CD4-positive, alpha-beta memory T cell (primary cell): ENCODE measurements at places on chromosomes 2 and 18.

DNA sequence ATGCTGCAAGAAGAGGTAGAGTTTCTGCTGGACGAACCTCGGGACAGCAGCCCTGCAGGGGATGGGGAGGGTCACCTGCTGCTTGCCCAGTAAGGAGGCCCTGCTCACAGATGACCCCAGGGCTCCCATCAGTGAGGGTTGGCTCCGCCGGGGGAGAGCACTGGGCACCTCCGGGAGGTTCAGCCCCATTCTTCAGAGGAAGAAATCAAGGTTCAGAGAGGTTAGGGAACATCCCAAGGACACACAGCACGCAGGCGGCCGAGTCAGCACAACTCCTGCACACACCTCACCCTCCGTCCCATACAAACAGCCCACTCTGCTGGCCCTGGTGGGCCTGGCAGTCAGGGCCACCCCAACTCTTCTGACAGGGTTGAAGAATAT, 11.7 kb upstream of the CCDC74B start:
- H3K27me3 ChIP-seq = no peaks in the 10 kb centered on the region
- no peaks in the 10 kb centered on the region for H3K36me3 ChIP-seq
- H3K4me1 ChIP-seq = no peaks in the 10 kb centered on the region
- DNase-seq = no peak
- no peak overlapping the region for H3K27ac ChIP-seq
- H3K4me3 ChIP-seq = no peak overlapping the region

DNA sequence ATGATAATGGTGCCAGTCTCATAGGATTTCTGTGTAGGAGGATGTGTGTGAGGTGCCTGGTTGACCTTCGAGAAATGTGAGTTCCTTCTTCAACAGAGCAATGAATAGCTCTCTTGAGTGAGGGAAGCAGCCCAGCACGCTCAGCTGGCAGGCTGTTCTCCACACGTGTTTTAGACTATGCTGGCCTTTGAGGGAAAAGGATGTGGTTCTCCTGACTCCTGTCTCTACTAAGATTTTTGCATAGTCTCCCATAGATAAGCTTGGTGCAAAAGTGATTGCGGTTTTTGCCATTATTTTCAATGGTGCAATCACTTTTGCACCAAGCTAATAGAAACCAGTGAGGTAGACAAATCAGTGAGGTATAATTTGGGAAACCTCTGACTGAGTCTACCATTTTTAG, 284.1 kb downstream of the SLC4A3 start:
- H3K4me3 ChIP-seq = no peak overlapping the region
- no peaks in the 10 kb centered on the region for H3K4me1 ChIP-seq
- H3K36me3 ChIP-seq = no peaks in the 10 kb centered on the region
- no peaks in the 10 kb centered on the region for H3K27me3 ChIP-seq
- H3K27ac ChIP-seq = no peak overlapping the region

GRCh38 chr18:66329716-66330115, 274.2 kb downstream of the CDH19 start:
- no peaks in the 10 kb centered on the region for H3K27me3 ChIP-seq
- DNase-seq = no peak
- no peak overlapping the region for H3K4me3 ChIP-seq
- no peak overlapping the region for H3K27ac ChIP-seq

DNA sequence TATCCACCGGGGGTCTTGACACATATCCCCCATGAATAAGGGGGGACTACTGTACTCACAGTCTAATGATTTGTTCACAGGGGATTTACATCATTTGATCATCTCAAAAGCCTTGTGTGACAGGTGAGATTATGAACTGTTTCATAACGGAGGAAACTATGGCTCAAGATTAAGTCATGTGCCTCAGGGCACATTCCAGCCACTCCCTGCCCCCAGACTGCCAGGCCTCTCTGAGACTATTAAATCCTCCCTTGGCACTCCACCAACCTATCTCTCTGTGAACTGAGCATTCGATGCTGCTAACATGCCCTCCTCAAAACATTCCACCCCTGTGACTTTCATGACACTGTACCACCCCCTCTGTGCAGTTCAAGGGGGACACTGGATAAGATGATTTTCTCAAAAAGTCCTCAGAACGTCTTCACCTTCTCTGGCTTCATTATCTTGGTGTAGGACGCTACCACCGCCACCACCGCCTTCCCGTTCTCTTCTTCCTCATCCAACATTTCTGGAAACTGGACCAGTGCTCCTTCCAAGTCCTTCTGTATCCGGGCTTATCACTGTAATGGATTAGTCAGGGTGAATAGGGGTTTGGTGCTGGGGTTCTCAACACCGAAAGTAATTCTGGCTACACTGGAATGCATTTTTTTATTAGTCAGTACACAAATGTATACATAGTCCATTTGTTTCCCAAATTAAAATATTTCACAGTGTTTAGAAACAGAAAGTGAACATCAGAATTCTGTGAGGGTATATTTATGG, 169.6 kb downstream of the KCNS3 start:
- H3K27ac ChIP-seq = no peak overlapping the region
- H3K4me3 ChIP-seq = no peak overlapping the region
- no peaks in the 10 kb centered on the region for H3K27me3 ChIP-seq
- H3K4me1 ChIP-seq = no peaks in the 10 kb centered on the region

DNA sequence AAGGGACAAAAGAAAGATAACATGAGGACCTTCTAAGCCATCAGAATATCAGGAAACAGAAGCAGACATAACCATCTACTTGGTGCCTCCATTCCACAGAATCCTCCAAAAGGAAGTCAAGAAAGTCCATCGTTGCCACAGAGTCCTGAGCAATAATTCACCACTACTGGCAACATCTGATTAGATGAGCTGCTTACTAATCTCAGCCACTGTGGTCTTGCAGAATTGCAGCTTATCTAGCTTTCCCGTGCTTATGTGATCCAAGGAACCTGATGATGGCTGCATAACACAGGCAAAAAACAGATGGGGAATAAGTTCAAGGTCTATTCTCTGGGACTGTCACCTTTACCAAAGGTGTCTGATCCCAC, 278.5 kb downstream of the AFF3 start:
- no peak for DNase-seq
- H3K4me3 ChIP-seq = no peak overlapping the region
- H3K27me3 ChIP-seq = no peaks in the 10 kb centered on the region
- H3K4me1 ChIP-seq = peaks cover 19% of the 10 kb centered on the region
